ENCODE measurements at places on chromosomes 6 and 20.

GRCh38 chr6:104788400-104788799 is 71.3 kb downstream of the HACE1 start:
- no peak for DNase-seq

GRCh38 chr20:56628015-56628872 is 862 bp upstream of the TFAP2C start:
- no peak for DNase-seq

- DNase-seq, result no peak
Observed at GRCh38 chr6:23953976-23954375, 172.0 kb upstream of the NRSN1 start.

- no peak for DNase-seq
Observed at GRCh38 chr6:106165885-106166485, 79.8 kb downstream of the PRDM1 start.

DNA sequence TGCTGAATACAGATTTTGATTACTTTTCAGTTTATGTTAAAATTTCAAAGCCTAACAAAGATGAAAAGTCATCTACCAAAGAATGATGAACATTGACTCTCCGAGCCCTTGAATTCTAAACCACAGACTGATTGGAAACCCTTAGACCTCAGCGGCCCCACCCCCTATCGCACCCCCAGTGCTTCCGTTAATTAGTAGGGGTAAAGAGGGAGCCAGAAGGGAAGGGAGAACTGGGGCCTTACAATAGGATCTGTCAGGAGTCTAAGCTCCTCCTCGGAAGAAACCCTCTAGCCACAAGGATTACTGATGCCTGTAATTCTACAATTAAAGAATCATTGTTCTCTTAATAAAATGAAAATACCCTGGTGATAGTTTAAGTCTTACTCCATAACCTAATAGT is 79.7 kb upstream of the JARID2 start:
- DNase-seq, result no peak

- DNase-seq, result peak; percentile 30
Observed at GRCh38 chr6:165231581-165232561, 77.5 kb downstream of the C6orf118 start.

DNA sequence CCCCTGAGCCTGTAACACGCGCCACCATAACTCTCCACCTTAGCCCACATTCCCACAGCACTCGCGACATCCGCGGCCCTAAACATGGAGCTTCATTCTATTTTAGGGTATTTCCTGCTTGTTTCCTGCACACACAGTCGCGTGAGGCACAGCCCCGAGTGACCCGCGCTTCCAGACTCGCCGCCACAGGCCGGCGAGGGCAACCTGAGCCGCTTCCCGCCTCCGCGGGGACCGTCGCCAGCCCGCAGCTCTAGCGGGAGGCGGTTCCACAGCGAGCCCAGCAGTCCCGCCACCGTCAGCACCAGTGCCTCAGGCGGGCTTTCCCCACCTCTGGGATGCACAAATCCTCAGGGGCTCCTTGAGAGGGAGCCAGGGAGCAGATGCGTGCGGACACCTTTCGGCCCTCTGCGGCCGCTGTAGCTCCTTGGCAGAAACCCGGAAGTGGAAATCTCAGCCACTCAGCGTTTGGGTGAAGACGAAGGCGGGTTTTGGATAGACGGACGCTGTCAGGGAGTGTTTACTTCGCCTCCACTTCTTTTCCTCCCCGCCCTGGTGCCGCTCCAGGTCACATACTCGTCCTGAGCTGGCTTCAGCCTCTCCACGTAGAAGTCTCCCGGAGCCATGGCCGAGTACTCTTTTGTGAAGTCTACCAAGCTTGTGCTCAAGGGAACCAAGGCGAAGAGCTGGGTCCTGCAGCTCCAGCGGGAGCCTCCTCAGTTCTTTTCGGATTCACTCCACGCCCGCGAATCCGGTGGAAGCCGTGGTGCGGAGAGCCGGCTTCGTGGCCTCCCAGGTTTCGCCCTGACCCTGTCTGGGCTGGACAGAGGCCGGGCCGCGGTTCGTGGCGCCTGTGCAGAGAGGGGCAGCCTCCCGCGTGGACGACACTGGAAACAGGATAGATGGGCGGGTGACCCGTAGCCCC is 2177.4 kb upstream of the DEFB115 start:
- DNase-seq, result no peak

- no peak for DNase-seq
Observed at GRCh38 chr6:163721922-163722692, 307.6 kb downstream of the QKI start.

GRCh38 chr6:95366414-95366813 is 210.9 kb upstream of the MANEA start:
- DNase-seq, result no peak

DNA sequence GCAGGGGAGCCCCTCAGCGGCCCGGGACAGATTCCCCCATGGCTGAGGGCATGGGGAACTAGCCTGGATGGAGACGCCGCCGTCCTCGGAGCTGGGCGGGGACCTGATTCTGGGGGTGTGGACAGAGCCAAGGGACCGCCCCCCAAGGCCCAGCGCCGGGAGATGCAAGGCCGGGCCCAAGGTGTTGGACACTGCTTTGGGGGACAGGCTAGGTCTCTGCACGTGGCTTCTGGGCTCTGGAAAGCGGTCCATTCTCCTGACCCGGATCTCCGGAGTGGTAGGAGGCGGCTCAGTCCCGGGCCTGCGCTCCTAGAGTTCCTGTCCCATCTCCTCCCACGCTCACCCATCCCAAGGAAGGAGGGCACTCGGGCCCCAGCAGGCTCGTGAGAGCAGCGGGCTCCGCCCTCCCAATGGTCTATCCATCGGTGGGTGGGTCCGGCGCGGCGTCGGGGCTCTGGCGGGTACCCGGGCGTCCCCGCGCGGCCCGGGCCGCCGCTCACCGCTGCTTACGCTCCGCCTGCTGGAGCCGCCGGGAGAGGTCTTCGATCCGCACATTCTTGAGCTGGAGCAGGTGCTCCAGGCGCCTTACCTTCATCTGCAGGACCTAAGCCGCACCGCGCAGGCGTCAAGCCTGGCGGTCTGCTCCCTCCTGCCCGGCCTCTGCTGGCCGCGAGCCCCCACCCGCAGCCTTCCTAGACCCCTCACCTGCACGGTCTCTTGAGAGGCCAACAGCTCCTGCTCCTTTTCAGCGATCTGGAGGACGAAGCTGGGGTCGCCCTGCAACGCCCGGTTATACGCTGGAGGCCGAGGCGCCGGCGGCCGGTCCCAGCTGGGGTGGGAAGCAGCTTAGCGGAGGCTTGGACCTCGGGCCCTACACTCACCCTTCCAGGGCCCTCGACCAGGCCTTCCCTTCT is 3.3 kb downstream of the SPEF1 start:
- DNase-seq, result peak; percentile 89

DNA sequence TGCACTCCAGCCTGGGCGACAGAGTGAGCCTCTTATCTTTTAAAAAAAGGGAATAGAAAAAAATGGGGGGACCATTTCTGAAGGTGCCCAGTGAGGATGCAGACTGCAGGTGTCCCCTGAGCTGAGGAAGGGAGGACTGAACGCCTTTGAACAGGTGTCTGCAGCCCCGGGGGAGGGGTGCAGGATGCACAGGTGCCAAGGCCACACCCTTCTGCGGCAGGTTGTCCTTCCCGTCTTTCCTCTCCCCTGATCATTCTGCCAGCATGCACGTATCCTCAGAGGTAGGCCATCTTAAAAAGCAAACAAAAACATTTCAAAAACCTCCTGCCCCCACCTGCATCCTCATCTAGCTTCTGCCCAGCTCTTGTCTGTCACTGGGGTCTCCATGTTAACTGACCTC is 101.3 kb downstream of the MTHFD1L start:
- DNase-seq, result peak; percentile 30

- no peak for DNase-seq
Observed at GRCh38 chr6:8103726-8104125, 1.4 kb upstream of the EEF1E1 start.

GRCh38 chr6:75333676-75334200 is 49.1 kb upstream of the TMEM30A start:
- DNase-seq, result no peak

DNA sequence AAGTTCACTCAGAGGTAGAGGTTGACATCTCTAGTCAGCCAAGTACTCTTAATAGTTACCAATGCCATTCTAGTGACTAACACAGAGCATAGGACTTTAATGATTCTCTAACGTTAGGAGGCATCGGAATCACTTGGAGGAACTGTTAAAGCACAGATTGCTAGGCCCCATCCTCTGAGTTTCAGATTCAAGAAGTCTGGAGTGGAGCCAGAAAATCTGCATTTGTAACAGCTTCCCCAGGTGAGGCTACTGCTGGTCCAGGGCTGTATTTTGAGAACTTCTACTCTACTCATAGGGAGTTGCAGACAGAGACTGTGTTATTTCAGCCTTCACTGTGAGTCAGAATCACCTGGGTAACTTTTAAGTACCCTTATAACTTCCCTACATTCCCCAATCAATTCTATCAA is 5.7 kb downstream of the LMBRD1 start:
- no peak for DNase-seq
